Activated CD4-positive, alpha-beta T cell treated with anti-CD3 and anti-CD28 coated beads for 24 hours (primary cell): ENCODE measurements at places on chromosomes 7 and 10.

DNA sequence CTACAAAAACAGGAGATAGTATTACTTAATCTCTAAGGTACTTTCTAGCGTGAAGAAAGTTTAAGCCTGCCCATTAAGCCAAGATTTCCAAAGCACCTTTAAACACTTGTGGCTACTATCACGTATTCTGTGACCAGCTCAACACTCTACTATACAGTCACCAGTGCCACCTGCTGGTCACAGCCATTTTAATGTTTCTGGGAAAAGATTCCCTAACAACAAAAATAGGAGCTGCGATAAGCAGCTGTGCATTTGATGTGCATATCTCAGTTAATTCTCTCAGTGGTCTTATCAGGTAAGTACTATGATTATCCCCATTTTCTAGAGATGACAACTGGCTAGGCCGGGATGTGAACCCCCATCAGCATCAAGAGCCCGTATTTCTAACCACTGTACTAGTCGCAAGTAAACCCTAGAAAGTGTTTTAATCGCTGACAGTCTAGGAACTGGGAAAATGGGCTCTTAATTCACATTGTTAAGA is 860 bp downstream of the SEC31B start:
- DNase-seq = peak; percentile 43

- DNase-seq = no peak
These were observed 133.2 kb downstream of the CFAP58 start for GRCh38 chr10:104486803-104487202.

DNA sequence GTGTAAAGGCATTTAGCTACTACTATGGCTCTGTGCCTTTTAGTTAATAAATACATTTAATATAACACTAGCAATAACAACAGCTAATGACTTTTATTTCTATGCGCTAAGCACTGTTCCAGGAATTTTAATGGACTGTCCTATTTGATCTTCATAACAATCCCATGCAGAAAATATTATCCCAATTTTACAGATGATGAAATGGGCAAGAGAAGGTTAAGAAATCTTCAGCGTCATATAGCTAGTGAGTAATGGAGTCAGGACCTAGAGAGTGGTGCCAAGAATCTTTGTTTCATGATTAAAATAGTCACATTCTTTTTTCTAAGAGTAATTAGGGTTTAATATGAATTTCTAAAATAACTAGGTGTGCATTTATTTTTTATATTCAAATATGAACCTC is 32.4 kb downstream of the ACTA2 start:
- no peak for DNase-seq

DNA sequence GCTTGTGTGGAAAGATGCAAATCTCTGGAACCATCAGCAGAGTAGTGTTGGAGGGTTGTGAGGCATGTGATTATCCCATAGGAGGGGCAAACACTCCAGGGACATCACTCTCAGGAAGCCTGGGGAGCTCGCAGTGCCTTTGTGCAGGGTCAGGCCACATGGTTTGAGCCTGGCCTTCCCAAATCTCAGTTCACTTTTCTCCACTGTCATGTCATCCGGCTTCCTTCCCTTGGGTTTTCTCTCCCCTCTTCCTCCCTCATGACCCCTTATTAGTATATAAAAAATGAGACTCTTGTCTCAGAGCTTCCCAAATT is 20.4 kb downstream of the TSPAN14 start:
- DNase-seq = no peak

DNA sequence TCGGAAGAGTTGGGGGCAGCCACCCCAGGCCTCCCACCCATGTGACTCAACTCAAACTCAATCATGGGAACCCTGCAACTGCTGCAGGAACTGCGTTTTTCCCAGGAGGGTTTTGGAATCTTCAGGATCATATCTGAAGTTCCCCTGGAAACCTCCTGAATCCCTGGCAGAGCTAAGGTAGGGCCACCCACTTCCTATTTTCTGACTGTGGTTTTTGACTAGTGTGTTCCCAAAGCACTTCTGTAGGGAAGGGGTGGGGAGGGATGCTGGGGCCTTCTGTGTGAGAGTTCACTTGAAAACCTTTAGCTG is 127.6 kb upstream of the UNC5B start:
- DNase-seq = no peak
